Activated CD4-positive, alpha-beta T cell treated with anti-CD3 and anti-CD28 coated beads for 1 hour (primary cell): ENCODE measurements at places on chromosomes 6 and 20.

DNA sequence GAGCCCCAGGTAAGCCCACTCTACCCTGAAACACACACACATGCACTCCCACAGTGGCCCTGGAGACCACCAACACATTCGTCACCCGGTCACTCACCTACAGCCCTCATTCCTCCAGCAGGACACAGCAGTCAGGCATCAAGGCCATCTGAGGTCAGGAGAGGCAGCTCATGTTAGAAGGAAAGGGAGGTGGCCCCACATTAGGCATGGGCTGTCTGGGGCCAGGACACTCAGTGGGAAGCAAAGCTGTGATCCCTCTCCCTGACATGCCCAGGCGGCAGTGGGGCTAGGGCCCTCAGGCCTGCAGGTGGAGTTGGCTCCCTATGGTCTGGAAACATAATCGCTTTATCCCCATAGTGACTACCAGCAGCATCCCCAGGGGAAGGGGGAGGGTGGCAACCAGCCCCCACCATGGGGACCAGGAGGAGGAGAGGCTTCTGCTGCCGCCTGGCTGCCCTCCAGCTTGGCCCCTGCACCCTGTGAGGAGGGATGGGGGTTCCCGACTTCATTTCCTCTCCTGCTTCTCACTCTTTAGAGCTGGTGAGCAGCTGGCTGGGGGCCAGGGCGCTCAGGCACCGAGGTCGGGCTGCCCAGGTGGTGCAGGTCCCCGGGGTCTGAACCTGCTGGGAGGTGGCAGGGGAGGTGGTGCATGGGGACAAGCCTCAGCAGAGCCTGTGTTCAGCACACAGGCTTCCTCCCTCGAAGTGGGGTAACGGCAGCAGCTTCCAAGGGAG, 76.6 kb upstream of the CST7 start:
- no peak for DNase-seq

- no peak for DNase-seq
Observed at GRCh38 chr6:18078866-18079265, 43.6 kb downstream of the NHLRC1 start.

- no peak for DNase-seq
Observed at GRCh38 chr20:57990396-57990987, 238.0 kb downstream of the ANKRD60 start.

- no peak for DNase-seq
Observed at GRCh38 chr6:53518862-53519261, 26.0 kb downstream of the GCLC start.

- DNase-seq = no peak
Observed at GRCh38 chr20:36919715-36920333, 31.7 kb downstream of the SAMHD1 start.

DNA sequence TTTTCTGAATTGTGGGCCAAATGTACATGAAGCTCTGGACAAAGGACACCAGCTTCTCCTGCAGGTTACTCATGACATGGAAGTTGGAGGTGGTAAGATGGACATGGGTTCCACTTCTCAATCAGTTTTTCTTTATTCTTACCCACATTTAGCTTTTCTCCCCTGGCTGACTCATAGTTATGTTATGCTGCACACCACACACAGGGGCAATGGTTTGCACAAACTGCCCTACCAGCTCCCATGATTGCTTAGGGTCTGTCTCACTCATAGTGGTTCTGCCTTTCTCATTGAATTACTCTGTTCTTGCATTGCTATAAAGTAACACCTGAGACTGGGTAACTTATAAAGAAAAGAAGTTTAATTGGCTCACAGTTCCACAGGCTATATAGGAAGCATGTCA, 4.5 kb upstream of the CD109 start:
- DNase-seq = no peak

- DNase-seq = no peak
Observed at GRCh38 chr20:48532028-48532427, 295.8 kb downstream of the PREX1 start.
